ENCODE measurements at places on chromosomes 1 and 21.

DNA sequence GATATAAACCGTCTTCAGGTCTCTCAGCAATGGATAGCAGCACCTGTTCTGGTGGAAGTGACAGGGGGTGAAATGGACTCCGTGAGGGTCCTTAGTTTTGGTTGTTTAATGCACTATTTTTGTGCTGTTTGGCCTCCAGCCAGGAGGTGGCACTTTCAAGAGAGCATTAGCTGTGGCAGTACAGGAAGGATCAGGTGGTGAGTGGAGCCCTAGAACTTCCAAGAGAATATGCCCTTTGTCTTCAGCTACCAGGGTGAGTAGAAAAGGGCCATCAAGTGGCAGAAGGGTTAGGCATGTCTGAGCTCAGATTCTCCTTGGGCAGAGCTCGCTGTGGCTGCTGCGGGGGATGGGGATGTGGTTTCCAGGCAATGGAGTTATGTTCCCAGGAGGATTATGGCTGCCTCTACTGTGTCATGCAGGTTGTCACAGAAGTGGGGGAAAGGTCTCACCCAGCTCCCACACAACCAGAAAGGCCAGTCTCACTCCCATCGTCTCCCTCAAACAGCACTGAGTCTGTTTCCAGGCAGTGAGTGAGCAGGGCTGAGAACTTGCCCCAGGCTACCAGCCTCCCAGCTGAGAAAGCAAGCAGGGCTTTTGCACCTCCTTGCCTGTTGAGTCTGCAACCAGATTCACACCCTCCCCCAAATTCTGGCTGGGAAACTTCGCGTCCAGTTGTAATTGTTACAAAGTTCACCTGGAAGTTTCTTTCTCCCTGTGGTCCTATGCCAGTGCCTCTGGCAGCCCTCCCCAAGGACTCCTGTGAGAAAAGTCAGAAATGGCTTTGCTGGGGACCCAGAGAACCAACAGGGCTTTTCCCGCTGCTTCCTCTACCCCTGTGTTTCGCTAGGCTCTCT, 39.1 kb upstream of the TTLL7 start:
- no peak for DNase-seq

DNA sequence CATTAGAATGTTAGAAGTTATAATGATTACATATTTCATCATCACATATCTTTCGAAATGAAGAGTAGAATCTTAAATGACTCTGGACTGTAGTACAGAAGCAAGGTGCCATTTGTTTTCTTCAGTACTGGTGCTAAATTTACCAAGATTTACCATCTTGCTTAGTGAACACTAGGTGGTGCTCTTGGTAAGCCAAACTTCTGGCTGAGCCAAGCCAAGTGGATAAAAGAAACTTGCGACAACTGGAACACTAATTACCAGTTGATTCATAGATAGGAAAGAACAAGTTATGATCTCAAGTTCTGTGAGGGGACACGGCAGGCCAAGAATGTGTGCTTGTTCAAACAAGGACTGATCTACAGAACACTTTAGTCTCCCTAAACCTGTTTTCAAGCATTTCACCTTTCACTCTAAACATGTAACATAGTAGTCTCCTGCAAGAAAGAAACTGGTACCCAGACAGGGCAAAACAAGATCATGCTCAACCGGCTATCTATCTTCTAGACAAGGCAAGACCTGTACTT, 19.8 kb downstream of the SPRTN start:
- DNase-seq, result peak; percentile 26

- DNase-seq, result no peak
These were observed 147.1 kb downstream of the KIF26B start for GRCh38 chr1:245301921-245302320.

- DNase-seq, result no peak
These were observed 153.3 kb upstream of the SGIP1 start for GRCh38 chr1:66380452-66381212.

DNA sequence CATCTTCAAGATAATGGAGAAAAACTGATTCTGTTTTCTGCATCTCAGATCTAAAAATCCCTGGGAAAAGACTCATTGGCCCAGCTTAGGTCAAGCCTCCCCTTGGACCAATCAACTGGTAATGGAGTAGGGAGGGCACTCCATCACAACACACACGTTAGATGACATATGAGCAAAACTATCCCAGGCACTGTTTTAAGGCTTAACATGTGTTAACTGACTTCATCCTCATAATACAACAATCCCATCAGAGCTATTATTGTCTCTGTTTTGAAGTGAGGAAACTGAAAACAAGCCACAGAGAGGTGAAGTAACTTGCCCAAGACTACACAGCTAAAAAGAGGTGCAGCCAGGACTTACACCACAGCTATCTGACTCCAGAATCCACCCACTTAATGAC, 14.7 kb upstream of the CITED4 start:
- DNase-seq, result no peak

DNA sequence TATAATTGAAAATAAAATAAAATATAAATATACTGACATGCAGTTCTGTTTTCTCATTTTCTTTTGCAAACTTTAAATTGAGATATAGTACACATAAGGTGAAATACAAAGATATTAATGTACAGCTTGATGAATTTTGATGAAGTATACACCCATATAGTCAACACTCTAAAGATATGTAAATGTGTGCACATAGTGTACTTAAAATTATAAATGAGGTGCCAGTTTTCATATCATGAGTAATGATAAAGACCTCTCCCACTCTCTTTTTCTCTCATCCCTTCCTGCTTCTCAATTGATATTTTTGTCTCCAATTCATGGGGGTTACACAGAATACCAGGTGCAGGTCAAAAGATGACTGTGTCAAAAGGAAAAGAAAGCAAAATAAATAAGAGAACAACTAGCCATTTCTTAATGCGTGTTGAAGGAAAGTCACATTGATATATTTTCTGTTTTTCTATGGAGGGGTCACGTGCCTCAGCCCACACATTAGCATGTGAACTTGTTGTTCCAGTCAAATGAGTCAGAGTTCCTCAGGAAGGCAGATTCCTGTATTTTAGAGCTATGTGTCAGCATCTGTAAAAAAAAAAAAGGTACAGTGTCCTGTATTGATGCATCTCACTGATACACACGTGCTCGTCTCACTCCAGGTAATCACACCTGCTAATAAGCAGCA, 64.3 kb upstream of the HOOK1 start:
- DNase-seq, result peak; percentile 68

DNA sequence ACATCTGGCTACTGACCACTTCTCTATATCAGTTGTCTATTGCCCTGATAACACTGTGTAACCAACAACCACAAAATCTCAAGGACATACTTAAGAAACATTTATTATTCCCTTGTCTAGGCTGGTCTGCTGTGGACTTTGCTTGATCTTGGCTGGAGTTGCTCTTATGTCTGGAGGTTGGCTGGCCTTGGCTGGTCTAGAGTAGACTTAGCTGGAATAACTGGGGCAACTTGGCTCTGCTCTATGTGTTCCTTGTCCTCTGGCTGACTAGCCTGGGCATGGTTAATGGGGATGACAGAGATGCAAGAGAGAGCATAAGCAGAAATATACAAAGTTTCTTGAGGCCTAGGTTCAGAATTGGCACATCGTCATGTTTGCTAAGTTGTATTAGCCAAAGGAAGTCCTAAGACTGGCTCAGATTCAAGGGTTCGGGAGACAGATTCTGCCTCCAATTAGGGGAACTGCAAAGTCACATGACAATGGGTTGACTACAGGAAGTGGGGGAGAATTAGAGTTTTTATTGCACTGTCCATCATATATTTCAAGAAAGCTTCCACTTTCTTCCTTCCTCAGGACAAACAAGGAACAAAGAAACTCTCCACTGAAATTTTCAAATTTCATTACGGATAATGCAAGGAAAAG, 61.4 kb upstream of the HMCN1 start:
- no peak for DNase-seq

DNA sequence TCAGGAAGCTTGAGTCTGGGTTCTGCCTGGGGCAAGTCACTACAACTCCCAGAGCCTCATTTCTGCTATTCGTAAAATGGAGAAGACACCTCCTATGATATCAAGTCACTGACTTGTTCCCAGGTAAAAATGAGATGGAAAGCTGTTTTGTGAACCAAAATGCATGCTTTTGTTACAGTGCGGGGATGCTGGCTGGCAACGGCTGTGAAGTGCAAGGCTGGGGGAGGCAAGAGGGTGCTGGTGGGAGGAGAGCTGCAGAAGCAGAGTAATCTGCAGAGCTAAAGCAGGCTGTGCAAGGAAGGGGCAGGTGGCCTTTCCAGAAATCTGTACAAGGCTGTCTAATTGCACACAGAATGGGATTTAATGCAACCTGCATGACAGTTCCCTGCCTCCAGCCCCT, 150.9 kb downstream of the CNIH3 start:
- DNase-seq, result no peak

DNA sequence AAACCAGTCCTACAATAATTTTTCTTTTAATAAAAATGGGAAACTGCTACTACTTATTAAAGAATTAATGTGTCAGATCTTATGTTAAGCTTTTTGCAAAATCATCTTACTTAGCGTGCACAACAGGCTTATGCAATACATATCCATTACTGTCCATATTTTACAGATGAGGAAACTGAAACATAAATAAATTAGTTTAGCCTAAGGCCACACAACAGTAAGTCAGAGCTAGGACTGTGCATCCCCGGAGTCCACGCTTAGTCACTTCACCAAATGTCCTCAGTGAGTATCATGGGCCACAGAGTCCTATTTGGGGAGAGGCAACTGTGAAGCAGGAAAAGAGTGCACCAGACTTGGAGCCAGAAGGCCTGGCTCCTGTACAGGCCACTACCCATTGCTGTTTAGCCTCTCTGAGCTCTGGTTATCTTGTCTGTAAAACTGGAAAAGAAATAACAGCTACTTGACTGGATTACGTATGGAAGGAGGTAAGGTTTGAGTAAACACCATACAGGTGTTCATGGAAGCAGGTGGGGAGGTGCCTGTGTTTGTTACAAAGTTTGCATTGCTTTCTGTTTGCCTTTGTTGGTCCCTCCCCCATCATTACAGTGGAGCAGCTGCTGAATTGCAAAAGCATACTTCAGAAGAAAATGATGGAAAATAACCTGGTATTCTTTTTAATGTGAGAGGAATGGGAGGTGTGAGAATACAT, 192.8 kb downstream of the FCRL5 start:
- DNase-seq, result no peak

- peak; percentile 98 for DNase-seq
These were observed 213.7 kb downstream of the PBX1 start for GRCh38 chr1:164772635-164773034.

- peak; percentile 93 for DNase-seq
These were observed 98.2 kb upstream of the ARTN start for GRCh38 chr1:43835082-43836021.

DNA sequence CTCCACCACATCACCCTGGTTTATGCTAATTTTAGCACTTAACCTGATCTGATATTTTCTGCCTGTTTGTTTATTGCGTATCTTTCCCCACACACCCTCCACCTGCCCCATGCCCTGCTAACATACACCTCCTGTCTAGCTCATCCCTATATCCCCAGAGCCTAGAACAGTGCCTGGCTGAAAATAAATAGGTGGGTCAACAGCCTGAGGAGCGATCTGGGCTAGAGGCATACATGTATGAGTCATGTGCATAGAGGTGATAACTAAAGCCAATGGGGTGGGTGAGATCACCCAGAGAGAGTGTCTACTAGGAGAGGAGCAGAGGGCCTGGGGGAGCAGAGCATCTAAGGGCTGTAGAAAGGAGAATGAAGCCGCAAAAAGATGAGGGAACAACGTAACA, 2.7 kb downstream of the HTR1D start:
- DNase-seq, result peak; percentile 47

DNA sequence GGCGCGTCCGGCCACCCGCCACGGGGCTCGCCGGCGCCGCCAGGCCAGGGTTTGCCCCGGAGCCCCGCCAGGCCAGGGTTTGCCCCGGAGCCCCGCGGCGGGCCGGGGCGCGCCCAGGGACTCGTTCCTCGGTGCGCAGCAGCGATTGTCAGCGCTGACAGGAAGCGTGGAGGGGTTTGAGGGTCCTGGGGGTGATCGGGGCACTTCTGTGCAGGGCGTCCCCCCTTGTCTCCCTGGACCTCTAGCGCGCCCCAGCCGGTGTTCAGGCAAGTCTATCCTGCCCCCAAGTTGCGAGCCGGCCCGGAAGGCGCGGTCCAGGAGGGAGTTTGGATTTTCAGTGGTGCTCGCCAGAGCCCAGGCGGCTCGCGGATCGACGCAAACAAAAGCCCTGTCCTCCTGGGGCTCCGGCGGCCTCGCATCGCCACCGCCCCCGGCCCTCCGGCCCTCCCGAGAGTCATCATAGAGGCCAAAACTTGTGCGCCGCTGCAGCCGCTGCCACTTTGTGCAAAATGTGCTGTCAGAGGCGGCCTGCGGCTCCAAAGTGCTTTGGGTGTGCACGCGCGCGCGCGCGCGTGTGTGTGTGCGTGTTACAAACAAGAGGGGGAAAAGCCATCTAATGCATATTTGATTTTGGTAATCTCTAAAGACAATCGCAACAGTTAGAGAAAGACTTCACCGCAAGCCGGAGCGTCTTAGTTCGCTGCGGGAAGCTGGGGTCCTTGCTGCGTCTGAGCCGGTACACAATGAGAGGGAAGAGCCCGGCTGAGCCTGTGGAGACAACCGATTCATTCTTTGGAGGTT, 1.0 kb downstream of the ROR1 start:
- peak; percentile 17 for DNase-seq

DNA sequence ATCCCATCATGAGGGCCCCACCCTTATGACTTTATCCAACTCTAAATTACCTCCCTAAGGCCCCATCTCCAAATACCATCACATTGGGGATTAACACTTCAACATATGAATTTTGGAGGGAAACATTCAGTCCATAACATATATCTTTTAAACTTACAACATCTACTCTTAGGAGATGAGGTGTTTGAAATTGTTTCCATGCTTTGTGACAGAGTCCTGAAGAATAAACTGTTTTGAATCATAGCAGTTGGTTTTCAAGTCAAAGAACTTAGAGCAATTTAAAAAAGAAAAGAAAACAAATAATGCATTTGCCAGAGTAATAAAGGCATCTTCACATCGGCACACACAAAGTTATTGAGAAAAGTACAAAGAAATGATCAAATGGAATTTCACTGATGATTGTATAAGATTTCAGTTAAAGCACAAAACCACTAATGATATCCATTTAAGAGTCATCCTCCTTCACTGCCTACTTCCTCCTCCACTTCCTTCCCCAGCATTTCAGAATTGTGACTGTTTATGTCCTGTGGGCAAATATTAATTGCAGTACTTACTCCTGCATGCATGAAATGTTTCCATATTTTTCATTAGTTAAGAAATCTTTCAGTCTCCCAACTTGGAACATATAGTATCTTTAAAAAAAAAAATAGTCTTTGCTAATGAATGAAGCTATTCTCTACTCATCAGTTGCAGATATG, 202.0 kb downstream of the LRRC40 start:
- DNase-seq, result no peak

GRCh38 chr1:210631399-210631798, 302.7 kb downstream of the HHAT start:
- DNase-seq, result no peak
